ENCODE measurements at places on chromosomes 1 and 21.

- peak; percentile 7 for DNase-seq
These were observed 895 bp upstream of the UBR4 start for GRCh38 chr1:19210772-19211549.

DNA sequence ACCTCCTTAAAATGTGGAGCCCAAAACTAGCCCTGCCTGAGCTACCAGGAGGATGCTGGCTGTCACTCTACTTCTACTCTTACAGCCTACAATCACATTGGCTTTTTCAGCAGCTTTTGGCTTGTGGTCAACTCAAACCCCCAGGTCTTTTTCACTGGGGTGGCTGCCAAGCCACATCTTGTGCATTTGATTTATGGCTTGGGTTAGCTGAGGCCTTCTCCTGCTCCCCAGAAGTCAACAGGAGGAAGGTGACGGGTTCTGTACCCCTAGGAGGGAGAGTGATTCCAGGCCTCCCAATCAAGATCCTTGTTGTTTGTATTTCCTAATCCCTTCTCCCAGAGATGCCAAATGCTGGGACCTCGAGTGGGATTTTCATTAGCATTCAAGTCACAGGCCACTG, 124.3 kb downstream of the LACTBL1 start:
- DNase-seq = no peak

GRCh38 chr1:172322219-172323061, 98.0 kb upstream of the C1orf105 start:
- DNase-seq = peak; percentile 96

DNA sequence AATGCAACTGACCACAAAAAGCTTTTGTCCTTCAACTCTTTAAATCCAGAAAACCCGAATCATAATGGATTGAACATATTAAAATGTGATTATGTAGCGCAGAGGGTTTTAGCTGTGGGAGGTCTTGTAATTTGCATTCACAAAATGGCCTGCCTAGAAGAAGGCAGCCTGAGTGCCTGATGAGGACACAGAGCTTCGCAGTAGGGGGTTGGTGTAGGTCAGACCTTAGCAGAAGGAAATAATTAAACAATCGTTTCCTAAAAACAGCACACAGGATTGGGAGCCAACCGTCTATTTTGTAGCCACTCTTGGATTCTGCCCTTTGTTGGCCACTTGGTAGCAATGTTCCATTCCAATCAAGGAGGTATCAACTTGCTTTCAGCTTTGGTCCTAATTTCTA, 195.7 kb upstream of the KIAA0040 start:
- no peak for DNase-seq

GRCh38 chr1:230819976-230820375, 48.3 kb downstream of the C1orf198 start:
- DNase-seq = no peak

DNA sequence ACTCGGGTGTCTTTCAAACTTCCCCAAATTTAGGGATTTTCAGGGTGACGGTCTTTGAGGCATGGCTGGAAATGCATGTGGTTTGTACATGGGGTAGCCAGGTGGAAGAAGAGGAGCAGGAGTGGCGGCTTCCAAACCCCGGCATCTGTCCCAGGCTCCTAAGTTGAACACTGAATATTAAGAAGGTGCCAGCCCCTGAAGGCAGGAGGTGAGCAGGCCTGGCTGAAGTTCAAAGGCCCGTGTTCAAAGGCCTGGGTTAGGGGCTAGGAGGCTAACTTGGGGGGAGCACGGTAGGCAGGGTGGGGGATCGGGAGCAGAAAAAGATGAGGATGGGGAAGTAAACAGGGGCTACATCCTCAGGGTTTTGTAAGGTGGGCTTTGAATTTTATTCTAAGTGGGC, 42.8 kb downstream of the ELK4 start:
- DNase-seq = no peak

- no peak for DNase-seq
These were observed 1237.4 kb upstream of the TMPRSS15 start for GRCh38 chr21:19640964-19641363.

DNA sequence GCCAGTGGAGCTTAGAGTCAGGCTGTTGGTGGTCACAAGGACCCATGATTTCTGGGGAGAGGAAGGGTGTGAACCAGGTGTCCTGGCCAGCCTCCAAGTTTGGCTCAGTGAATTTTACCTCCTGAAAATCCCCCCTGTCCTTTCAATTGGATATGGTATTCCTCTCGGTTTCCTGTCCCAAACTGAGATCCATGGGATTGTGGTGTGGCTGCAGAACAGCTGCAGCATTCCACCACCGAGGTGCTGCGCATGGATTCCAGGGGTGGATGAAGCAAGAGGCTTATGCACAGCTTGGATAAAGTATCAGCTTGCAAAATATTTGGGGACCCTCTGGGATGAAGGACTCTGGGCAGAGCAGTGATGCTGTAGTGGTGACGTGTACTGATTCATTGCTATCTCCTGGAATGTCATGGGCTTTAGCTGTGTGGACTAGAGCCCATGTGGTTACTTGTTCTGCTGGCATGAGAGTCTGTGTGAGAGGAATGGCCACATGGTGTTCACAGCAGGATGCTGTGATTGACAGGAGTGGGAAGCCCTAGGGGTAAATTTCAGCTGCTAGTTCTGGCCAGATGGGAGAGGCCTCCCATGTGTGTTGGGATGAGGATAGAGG, 148.7 kb upstream of the SPAG17 start:
- no peak for DNase-seq

DNA sequence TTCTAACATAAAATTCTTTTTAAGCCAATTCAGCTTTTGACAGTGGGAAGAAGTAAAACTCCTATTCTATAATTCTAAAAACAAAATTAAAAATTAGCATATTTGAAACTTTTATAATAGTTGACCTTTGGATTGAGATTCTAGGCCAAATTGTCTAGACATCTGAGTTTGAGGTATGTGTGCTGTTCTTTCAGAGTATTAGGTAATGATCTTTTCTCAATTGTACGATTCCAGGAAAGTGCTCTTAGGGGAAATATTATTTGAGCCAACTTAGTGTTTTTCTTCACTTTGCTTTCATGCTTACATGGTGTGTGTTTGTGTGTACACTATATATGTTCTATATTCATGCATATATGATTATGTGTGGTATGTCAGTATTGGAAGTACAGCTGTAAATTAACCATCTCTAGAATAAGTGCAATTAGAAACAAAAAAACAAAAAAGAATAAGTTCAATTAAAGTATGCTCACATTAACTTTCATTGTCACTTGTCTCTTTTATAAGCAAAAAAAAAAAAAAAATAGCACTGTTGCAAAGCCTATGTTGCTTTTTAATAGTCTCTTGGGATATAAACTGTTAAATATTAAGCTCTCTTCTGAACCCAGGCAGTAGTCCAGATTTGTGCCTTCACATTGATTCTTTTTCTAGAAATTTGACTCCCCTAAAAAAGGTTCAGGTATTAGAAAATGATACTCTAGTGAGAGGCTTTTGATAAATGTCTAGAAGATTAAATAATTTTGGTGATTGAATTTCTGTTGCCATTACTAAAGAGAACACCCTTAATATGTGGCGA, 132.2 kb downstream of the ATP5PO start:
- DNase-seq = no peak

GRCh38 chr1:55034476-55035133, 4.7 kb upstream of the PCSK9 start:
- no peak for DNase-seq

DNA sequence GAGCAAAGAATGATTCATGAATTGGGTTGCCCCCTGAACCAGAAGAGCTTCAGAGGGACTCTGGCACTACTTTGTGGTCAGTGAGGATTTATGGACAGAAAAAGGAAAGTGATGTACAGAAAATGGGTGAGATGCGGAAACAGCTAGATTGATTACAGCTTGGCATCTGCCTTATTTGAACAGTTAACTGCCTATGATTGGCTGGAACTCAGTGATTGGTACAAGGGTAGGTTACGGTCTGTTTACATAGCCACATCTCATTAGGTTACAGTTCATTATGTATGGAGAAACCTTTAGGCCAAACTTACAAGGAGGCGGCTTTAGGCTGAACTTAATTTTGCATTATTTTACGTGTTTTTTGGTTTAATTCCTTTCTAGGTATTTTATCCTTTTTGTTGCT, 29.0 kb upstream of the RHOU start:
- DNase-seq = no peak

DNA sequence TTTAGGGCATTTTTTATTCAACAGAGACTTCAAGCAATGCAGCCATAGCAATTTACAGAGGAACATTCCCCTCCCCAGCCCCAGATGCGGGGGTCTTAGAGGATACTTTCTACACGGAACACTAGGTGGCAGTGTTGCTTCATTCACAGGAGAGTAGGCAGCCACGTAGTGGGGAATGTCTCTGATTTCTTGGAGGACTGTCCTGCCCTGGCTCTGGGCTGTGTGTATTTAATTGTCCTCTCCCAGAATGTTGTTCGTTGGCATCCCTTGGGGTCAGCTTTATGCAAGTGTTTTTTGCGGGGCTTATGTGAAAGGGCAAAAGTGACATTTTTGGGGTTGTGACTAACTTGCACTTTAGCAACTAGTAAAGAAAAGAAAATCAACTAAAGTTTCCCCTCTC, 96.9 kb downstream of the PAPPA2 start:
- peak; percentile 51 for DNase-seq

DNA sequence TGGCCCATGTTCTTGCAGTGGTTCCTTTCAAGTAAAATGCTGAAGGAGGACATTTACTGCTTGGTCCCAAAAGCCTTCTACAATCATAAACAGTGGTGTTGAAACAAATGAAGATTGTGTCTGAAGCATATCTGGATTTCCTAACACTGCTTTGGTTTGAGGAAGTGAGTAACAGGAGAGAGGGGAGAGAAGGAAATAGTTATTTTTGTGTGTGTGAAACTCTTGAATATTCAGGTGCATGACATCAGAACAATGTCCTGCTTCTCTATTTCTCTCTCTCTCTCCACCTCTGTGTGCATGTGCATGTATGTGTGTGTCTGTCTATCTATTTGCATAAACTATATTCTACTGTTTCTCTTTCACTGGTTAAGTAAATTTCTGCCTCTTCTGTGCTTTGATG, 61.4 kb upstream of the TNFSF18 start:
- DNase-seq = peak; percentile 57

DNA sequence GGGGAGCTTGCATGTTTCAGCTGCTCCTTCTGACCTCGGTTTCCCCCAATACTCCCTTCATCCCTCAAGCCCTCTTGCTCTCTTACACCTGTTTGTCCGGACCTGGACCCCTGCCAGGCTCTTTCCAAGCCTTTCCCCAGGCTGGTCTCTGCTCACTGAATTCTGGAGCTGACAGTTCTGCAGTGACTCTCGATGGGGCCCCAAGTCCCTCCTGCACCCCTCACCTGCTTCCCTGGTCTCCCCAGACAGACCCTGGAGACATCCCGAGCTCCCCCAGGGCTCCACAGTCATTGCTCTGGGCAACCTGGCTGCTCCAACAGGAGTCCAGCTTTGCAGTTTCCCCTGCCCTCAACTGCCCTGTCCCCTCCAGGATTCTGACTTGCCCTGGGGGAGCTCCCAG, 198.6 kb downstream of the GRIK3 start:
- DNase-seq = no peak

DNA sequence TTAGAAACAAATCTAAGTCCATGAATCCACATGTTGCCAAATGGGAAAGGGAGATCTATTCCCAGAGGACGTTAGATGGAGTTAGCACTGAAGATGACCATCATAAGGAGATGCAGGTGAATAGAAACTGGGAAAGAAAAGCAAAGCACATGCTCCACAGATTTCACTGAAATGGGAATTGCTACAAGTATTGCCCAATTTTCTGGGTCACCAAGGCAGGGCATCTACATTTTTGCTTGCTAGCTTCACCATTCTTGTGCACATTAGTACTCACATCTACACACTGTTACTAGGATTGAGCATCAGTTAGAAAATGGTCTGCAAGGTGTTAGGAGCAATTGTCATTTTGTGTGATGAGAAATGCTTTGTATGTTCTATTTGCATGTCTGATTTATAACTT, 99.1 kb downstream of the JAK1 start:
- no peak for DNase-seq

- DNase-seq = peak; percentile 50
These were observed 178.4 kb downstream of the USP25 start for GRCh38 chr21:15908187-15908586.

- DNase-seq = no peak
These were observed 326.0 kb downstream of the BARHL2 start for GRCh38 chr1:90391126-90391525.

- no peak for DNase-seq
These were observed 8.4 kb downstream of the RGS2 start for GRCh38 chr1:192817246-192817645.

GRCh38 chr1:248165186-248165585, 9.4 kb upstream of the OR2M2 start:
- DNase-seq = no peak

- no peak for DNase-seq
These were observed 28.3 kb downstream of the ALPL start for GRCh38 chr1:21537511-21537931.

DNA sequence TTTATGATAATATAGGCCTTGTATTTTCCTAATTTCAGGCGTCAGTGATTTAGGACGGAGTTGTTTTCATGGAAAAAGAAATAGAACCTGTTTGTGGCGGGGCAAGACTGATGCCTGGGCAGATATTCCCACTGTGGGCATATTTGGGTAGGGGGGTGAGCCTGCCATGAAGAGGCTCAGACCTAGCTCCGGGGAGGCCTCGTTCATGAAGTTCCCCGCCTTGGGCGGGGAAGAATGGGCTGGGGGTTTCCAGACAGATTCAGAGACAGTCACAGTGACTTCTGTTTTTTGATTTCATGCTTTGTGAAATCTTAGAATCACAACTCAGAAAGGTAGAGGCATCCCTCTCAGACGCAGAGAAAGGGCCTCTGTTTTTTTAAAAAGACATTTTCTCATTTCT, 36.1 kb downstream of the RUNX3 start:
- no peak for DNase-seq

- DNase-seq = no peak
These were observed 23.1 kb downstream of the USP24 start for GRCh38 chr1:55192093-55192492.

- DNase-seq = no peak
These were observed 31.0 kb upstream of the ACADM start for GRCh38 chr1:75693551-75693950.

- DNase-seq = no peak
These were observed 16.5 kb downstream of the PODN start for GRCh38 chr1:53078333-53079101.

DNA sequence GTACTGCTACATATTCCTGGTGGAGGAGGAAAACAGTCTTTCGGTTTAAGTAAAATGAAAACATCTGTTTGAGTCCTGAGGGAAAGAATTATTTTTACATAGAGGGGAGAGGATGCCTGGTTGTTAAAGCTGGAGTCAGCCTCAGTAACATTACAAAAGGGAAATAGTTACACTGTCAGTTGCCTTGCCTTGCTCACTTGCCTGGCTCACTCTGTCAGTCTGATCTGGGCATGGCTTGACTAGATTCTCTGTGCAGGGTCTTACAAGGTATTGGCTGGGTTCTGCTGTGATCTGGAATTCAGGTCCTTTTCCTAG, 8.4 kb upstream of the UBE2U start:
- DNase-seq = no peak
